CD4-positive, alpha-beta T cell treated with Interferon gamma for 1 hour (primary cell): ENCODE measurements at places on chromosomes 6 and 20.

DNA sequence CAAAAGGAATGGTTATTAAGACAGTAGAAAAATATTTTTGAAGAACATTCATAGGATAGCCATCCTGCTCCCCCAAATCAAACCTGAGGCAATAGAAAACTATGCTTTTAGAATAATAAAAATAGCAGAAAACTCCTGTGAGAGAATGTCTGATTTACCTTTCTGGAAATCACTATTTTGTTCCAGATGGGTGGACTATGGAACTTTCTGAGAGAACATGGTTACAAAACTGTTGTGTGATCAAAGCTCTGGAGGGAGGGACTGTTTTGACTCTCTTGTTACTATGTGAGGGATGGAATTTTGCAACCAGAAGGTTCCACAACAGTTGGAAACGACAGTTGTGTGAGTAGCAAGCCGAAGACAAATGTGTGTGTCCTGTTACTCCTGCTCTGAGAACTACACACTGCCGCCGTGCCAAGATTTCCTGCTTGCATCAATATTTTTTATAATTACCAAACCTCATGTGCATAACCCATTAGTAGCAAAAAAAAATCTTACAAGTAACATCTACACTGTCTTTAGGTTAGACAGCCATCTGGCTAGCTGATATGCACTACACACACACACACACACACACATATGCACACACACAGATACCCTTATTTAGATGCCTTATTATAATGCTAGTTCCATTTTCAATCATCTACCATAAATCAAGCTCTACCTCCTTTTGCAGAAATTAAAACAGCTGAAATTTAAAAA, 11.0 kb upstream of the HIVEP1 start:
- no peak for DNase-seq

DNA sequence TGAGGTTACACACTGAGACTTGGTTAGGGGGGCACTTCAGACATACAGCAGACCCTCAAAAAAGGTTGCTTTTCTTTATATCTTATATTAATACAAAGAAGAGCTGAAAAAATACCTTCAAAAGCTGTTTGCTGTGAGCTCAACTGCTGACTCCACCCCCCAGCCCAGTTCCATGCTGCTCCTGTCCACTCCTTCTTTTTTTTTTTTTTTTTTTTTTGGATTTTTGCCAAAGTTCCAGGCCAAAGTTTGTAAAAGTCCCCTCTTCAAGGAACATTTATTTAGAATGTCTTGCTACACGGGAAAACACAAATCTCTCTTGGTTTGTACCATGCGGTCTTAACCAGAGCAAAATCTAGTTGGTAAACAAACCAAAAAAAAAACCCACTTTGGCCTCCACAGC, 85.3 kb upstream of the AKAP12 start:
- DNase-seq, result no peak

DNA sequence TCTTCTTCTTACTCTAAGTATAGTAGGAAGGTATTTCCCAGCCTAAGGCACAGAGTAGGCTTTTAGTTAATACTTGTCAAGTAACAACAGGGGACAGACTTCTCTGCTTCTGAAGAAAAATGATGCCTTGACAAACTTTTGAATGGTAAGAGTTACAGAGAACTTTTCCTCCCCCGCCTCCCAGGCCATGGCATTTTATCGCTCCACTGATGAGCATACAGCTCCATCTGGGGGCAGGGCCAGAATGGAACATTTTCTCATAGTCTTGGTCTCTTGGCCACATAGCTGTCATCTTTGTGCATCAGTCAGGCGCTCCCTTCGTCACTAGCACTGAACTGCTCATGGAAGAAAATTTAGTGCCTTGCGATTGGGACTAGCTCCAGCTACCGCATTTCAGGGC, 1066.8 kb upstream of the CITED2 start:
- DNase-seq, result no peak

DNA sequence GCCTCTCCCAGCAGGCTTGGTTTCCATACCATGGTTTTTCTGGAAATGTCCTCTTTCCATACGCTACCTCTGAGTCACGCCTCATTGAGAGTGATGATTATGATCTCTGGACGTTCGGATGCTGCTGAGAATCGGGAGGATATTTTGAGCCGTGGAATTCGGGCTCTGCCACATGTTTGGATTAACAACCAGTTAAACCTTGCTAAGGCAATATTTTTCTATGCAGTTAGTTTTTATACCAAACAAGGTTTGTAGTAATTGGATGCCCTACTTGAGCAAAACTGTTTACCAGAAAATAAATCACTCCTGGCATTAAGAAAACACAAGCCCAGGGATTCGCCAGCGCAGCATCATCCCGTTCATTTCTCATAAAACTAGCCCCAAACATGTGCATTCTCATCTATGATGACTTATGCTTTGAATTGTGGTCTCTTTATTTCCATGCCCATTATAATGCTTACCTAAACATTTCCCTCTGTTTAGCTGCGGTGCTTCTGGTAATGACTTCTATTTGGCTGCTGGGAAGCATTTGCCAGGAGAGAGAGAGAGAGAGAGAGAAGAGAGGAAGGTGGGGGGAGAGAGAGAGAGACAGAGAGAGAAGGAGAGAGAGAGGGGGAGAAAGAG, 198.9 kb downstream of the CLIC5 start:
- no peak for DNase-seq

- DNase-seq, result no peak
Measured at GRCh38 chr20:40980106-40980827, 48.4 kb upstream of the TOP1 start.

DNA sequence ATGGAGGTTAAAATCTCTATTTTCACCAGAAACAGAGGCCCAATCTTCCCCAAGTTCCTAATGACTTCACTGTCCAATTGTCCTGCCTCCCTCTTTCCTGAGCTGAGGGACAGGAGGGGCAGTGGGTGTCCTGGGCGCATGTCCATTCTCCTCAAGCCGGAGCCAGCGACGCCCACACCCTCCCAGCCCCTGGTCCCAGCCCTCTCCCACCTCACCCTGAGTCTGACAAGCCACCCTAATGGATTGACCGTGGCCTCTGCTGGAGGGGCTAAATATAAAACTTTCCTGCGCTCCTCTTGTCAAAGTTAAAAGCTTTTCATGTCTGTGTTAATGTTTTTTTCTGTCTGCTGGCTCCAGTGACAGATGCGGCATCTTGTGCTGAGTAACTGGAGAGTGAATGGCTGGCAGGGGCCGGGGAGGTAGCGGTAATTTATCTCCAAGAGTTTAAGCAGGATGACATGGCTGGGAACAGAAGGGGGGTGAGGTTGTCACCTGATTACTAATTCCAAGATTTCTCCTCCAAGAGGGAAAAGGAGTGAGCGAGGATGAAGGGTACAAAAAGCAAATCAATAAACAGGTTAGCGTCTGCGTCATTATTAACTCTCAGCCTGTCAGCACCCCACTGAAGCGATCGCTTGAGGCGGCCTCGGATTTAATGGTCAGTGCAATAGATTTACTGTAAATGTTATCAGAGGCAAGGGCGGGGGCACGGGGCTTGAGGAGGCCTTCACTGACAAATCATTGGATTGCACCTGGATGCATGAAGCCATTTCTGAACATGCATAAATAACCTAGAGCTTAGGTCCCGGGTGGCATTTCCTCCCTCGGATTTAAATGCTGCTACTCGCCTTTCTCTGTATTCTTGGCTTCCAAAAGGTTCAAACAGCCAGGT, 118.1 kb upstream of the MAFB start:
- no peak for DNase-seq

- no peak for DNase-seq
Measured at GRCh38 chr6:23097566-23097965, 528.2 kb downstream of the HDGFL1 start.

DNA sequence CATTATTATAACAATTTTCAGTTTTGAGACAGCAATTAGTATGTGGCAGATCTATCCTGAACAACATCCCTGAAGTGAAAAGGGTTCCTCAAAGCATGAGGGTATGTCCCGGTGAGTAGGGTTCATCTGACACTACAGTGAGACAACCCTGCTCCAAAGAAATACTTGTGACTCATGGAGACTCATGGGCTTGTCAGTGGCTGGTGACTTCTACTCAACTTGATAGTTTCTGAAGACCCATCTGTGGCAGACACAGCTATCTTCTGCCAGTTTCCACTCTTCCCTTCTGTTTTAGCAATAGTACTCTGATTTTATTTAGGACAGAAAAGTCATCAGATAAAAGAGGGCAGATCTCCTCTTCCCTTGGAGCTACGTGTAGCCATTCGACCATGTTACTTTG, 41.4 kb downstream of the MAP3K7 start:
- no peak for DNase-seq

DNA sequence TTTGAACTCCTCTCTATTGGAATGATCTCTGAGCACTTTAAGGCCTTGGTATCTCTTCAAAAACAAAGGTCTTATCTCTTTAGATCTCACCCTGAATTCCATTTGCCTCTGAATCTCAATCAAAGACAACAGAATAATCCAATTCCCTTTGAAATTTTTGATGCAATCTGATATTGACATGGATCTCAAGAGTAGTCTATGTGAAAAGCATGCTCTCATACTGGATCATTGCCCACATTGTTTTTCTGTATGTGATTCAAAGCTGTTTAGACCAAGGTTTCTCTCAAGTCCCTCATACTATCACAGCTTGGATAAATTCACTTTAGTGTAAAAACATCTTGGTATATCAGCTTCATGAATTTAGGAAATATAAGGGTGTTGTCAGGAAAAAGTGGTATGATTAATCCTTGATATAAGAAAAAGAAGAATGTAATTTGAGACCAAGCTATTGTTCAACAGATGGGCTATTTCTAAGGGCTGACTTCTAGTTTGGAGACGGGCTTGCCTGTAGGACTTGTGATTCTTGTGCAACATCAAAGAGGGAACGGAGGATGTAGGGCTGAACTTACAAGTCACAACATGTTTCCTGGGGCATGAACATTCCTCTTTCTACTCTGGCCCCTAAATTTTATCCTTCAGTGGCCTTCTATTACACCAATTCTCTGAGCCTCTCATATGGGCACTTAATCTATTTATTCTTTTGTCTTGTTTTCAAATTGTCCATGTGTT, 77.9 kb upstream of the CITED2 start:
- DNase-seq, result no peak

DNA sequence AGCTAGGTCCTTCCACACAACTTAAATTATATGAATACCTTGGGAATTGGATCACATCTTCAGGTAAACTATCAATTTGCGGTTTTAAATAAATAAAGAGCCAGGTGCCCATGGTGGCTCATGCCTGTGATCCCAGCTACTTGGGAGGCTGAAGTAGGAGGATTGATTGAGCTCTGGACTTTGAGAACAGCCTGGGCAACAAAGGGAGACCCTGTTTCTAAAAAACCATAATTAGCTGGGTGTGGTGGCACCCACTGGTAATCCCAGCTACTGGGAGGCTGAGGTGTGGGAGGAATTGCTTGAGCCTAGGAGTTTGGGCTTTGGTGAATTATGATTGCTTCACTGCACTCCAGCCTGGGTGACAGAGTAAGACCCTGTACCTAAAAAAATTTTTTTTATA, 3.4 kb downstream of the GMNN start:
- no peak for DNase-seq

GRCh38 chr6:14180609-14181008, 63.0 kb downstream of the CD83 start:
- DNase-seq, result no peak
